ENCODE measurements at places on chromosomes 5 and 9. TPM values are rescaled to one million over a fixed set of nuclear protein-coding genes. Genes with fewer than 3 reads are reported as not detected.
A peak's percentile ranks its signal among the peaks of the same experiment; 100 is the strongest.

SPATA31D4 gene
- not detected for polyA plus RNA-seq

F2RL2 gene
- polyA plus RNA-seq = 0.47 TPM

DBH gene
- 2.1 TPM for polyA plus RNA-seq

FASTKD3 gene
- polyA plus RNA-seq = 22.7 TPM

DNA sequence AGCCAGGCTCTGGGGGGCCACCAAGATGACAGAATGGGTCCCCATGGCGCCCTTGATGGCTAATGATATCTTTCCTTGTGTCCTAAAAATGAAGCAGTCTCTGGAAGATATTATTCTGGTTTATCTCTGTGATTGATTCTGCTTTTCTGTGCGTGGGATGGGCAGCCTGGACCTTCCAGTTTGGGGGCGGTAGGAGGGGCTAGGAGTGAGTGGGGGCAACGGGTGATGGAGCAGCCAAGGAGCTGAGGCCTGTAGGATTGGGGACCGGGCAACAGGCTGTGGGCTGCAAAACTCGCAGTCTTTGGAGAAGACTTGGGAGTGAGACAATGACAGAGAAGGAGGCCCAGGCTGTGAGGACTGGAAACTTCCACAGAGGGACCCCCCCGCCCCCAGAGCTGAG lies 8.8 kb downstream of the PRRX2 start:
- peak; percentile 58 for DNase-seq

DNA sequence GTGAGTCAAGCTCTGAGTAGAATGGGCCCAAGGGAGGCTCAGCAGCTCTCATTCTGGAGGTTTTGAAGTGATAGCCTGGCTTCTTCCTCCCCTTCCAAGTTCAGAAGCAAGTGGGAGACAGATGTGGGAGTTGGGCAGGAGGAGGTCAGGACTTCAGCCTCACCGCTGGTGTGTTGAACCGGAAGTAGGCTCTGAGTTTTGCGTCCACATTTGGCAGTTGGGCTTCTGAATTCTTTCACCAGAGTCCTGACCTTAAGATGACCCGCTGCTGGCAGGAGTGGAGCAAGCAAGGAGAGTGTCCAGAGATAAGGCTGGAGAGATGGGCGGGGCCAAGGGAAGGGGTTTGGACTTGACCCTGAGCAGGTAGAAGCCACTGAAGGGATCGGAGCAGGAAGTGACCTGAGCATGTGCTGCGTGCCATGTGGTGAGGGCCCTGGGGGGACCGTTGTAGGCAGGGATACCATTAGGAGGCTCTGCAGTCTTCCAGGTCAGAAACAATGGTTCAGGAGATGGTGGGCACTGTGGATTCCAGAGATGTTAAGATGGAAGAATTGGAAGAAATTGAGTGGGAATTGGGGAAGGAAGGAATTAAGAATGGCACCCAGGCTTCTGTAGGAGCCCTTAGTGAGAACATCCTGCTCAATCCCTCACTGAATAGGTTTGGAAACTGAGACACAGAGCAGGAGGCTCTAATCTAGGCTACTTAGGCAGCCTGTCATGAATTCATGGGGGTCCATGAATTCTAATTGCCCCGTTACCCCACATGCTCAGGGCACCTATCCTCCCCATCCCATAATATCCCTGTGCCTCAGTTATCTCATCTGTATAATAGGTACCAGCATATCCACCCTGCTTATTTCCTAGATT lies 25.9 kb downstream of the GALNT12 start:
- DNase-seq = peak; percentile 70

LCN1 gene
- polyA plus RNA-seq = not detected

GRCh38 chr9:97413462-97413861 lies 1.6 kb downstream of the TDRD7 start:
- no peak for DNase-seq

ADRB2 gene
- polyA plus RNA-seq = 1.9 TPM

SLCO6A1 gene
- polyA plus RNA-seq = not detected

DNA sequence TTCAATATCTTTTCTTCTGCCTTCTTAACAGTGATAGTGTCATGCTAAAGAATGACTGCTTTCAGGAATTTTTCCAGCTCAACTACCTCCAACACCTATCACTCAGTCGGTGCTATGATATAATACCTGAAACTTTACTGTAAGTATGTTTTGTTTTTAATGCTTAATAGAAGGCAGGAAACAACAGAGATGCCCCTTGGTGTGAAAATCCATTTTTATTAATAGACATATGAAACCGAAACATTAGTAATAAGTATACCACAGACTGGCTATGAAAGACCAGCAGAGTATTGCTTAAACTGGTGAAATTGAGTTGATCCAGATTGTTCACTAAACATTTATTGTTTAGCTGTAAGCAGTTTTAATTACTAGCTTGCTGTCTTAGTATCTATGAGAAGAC lies 25.2 kb downstream of the SKP2 start:
- no peak for DNase-seq

- no peak for DNase-seq
Observed at GRCh38 chr5:172830876-172831662, 3.0 kb upstream of the ERGIC1 start.

SPINK1 gene
- polyA plus RNA-seq = 0.61 TPM

GRCh38 chr9:38004809-38005560 lies 64.0 kb downstream of the SHB start:
- no peak for DNase-seq

DNA sequence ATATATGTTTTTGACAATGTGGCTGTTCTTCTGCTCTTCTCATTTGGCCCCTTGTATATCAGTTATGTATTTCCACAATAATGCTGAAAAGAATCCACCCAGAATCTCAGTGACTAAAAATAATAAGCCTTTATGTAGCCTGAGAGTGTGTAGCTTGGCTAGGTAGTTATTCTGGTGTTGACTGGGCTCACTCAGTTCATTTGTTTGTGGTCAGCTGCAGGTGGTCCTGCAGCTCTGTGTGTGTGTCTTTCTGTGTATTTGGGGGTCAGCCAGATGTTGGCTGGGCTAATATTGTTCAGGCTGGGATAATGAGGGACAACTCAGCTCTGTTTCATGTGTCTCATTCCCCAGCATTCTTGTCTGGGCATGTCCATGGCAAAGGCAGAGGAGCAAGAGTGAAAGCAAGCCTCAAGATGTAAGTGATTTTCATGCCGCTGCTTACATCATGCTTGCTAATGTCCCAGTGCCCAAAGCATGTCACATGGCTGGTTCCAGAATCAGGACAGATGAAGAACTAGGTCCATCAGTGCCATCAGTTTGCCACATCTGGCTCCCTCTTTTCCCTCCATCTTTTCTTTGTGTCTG lies 162.8 kb downstream of the KCTD16 start:
- no peak for DNase-seq

GRCh38 chr9:95840074-95840473 lies 35.4 kb upstream of the ERCC6L2 start:
- DNase-seq = peak; percentile 52

LCN6 gene
- polyA plus RNA-seq = not detected

DNA sequence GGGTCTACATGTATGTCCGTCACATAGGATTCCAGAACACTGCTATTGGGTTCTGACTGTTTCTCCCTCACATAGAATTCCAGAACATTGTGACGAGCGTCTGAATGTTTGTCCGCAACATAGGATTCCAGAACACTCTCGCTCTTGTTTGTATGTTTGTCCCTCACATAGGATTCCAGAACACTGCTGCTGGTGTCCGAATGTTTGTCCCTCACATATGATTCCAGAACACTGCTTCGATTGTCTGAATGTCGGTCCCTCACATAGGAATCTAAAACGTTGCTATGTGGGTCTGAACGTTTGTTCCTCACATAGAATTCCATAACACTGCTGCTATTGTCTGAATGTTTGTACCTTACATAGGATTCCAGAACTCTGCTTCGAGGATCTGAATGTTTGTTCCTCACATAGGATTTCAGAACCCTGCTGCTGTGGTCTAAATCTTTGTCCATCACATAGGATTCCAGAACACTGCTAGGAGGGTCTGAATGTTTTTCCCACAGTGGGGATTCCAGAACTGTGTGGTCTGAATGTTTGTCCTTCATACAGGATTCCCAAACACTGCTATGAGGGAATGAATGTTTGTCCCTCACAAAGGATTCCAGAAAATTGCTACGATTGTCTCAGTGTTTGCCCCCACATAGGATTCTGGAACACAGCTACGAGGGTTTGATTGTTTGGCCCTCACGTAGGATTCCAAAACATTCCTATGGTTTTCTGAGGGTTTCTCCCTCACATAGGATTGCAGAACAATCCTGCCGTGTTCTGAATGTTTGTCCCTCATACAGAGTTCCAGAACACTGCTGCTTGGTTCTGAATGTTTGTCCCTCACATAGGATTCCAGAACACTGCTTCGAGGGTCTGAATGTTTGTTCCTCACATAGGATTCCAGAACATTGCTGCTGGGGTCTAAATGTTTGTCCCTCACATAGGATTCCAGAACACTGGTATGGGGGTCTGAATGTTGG lies 220.5 kb downstream of the FOXD4L6 start:
- DNase-seq = no peak

GRCh38 chr5:158731014-158731413 lies 368.7 kb downstream of the EBF1 start:
- no peak for DNase-seq

LCN15 gene
- polyA plus RNA-seq = 0.06 TPM

- DNase-seq = no peak
Observed at GRCh38 chr9:19385786-19386501, 5.9 kb upstream of the RPS6 start.

TMC1 gene
- polyA plus RNA-seq = 0.60 TPM

IL9 gene
- polyA plus RNA-seq = not detected

- no peak for DNase-seq
Observed at GRCh38 chr5:81819556-81820317, 68.8 kb upstream of the SSBP2 start.

- DNase-seq = no peak
Observed at GRCh38 chr9:77827104-77827784, 179.1 kb upstream of the GNA14 start.

DNA sequence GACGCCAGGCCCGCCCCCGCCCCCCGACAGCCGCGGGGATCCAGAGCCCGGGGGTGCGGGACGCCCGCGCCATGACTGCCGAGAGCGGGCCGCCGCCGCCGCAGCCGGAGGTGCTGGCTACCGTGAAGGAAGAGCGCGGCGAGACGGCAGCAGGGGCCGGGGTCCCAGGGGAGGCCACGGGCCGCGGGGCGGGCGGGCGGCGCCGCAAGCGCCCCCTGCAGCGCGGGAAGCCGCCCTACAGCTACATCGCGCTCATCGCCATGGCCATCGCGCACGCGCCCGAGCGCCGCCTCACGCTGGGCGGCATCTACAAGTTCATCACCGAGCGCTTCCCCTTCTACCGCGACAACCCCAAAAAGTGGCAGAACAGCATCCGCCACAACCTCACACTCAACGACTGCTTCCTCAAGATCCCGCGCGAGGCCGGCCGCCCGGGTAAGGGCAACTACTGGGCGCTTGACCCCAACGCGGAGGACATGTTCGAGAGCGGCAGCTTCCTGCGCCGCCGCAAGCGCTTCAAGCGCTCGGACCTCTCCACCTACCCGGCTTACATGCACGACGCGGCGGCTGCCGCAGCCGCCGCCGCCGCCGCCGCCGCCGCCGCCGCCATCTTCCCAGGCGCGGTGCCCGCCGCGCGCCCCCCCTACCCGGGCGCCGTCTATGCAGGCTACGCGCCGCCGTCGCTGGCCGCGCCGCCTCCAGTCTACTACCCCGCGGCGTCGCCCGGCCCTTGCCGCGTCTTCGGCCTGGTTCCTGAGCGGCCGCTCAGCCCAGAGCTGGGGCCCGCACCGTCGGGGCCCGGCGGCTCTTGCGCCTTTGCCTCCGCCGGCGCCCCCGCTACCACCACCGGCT lies 1.0 kb downstream of the FOXE1 start:
- DNase-seq = peak; percentile 33

DNA sequence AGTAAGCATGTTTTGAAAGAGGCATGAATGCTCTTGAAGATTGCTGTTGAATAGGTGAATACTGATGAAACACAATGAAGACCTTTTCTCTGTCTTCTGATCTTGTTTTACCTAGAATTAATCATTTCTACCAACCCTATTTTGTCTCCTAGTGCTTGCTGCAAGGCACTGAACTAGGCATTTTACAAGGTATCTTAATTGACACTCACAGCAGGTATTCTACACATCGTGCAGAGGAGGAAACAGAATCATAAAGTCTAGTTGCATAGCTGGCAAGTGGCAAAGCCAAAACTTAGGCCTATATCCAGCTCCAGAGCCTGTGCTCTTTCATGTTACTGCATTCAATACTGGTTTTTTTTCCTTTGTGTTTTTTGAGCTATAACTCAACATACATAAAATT lies 50.7 kb downstream of the CTNNA1 start:
- no peak for DNase-seq

DNA sequence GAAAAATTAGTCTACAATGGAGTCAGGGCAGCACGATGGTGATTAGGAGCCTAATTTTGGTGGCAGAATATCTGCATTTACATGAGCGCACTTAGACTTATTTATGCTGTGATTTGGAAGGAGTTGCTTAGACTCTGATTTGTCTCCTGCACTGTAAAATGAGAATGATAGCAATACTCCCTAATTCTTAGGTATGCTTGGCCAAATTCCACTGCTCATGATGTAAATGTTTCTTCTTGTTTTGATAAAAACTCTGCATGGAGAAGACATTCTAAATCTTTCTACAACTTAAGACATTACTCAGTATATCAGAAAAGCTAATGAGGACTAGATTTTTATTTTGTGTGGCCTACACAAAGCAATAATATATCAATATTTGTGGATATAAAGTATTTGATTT lies 205.4 kb downstream of the CDH18 start:
- DNase-seq = no peak

DNA sequence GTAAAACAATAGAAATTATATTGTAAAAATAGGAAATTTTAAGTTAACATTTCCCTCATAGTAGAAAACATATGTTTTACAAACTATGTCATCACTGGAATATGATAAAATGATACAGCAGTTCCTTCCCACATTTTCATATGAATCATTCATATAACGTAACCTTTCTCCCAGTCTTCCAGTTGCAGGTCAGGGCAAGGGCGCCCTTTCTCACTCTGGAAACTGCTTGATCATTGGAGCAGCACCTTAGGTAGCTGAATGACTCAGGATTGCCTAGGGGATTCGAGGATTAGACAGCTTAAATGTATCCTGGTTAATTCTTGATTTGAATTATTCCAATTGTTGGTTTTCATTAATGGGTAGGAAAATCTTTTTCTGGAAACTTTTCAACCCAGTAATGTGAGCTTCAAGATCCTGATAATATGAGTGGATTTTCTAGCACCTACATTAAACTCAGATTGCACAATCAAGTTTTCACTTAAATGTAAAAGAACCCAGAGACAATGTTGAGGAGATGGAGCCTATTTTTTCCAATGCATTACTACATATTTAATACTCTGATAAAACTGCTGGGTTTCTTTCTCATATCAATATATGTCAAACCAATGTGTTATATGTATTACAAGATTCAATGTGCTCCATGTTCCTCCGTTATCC lies 32.6 kb upstream of the ANXA1 start:
- DNase-seq = no peak

DNA sequence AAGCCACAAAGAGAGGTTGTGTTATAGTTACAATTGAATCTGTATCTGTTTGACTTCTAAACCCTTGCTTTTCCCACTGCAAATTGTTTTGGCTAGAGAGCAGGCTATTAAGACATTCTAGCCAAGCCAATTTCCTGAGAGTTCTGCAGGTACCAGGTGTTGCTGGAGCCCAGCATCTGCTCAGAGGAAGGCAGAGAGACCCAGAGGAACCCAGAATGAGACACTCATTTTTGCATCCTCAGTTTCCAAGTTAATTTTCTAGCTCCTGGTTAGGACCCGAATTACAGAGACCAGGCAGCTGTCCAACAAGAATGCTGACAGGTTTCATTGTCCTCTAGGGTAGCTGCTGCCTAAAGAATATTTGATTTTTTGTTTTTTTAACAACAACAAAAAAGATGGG lies 266.2 kb downstream of the TRIM32 start:
- no peak for DNase-seq

HBEGF gene
- polyA plus RNA-seq = 7.0 TPM

PLAC8L1 gene
- 1.4 TPM for polyA plus RNA-seq

Data from left lung (tissue), 14 donors.